Karpas-422 (cell line): ENCODE measurements at places on chromosomes 16 and 17. TPM values are rescaled to one million over a fixed set of nuclear protein-coding genes. Genes with fewer than 3 reads are reported as not detected.

Gene MT3
- total RNA-seq: not detected in 2 replicates

Gene C1QTNF1
- not detected in 2 replicates for total RNA-seq

Gene HSF5
- total RNA-seq: 0.11 and 0.82 TPM in 2 replicates

Gene SMIM36
- total RNA-seq: not detected in 2 replicates

Gene NFATC2IP
- 58.2 and 64.0 TPM in 2 replicates for total RNA-seq

Gene MPV17L
- not detected in 2 replicates for total RNA-seq

Gene STX1B
- 0.07 and 0.11 TPM in 2 replicates for total RNA-seq

Gene SUMO2
- total RNA-seq: 136 and 177 TPM in 2 replicates

Gene KRT33A
- not detected in 2 replicates for total RNA-seq

Gene CSH2
- total RNA-seq: not detected in 2 replicates

Gene B9D1
- total RNA-seq: 22.1 and 29.1 TPM in 2 replicates

Gene NXPH3
- not detected in 2 replicates for total RNA-seq

DNA sequence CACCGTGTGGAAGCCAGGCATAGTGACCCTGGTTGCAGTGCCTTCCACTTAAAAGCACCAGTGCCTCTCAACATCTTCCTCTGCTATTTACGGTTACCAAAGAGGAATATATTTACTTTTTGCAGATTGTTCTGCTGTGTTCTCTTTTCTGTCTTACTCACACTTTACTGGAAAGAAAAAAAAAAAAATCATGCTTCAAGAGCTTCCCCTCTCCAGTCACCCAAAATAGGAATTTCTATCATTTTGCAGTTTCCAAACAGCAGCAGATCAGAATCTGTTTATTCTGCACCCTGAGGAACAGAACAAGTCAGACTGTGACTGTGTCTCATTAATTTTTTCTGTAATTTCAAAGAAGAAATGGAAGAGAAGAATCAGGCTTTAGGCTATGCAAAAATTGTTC is 96.1 kb downstream of the KCNJ2 start:
- DNase-seq: no peak

DNA sequence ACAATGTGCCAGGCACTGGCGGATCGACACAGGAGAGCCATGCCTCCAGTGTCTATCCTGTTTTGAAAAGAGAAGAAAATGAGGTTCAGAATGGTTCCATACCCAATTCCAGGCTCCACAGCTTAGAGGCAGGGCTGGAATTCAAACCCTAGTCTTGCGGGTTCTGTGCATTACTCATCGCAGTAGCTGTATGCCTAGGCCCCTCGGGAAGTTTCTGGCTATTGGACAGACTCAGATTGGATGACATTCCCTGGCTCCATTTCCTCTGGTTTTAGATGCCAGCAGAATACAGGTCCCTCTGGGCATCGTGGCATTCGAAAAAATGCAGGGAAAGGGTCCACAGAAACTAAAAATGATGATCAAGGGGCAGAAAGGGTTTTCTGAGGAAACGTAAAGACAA is 184.7 kb downstream of the COPRS start:
- no peak for DNase-seq

DNA sequence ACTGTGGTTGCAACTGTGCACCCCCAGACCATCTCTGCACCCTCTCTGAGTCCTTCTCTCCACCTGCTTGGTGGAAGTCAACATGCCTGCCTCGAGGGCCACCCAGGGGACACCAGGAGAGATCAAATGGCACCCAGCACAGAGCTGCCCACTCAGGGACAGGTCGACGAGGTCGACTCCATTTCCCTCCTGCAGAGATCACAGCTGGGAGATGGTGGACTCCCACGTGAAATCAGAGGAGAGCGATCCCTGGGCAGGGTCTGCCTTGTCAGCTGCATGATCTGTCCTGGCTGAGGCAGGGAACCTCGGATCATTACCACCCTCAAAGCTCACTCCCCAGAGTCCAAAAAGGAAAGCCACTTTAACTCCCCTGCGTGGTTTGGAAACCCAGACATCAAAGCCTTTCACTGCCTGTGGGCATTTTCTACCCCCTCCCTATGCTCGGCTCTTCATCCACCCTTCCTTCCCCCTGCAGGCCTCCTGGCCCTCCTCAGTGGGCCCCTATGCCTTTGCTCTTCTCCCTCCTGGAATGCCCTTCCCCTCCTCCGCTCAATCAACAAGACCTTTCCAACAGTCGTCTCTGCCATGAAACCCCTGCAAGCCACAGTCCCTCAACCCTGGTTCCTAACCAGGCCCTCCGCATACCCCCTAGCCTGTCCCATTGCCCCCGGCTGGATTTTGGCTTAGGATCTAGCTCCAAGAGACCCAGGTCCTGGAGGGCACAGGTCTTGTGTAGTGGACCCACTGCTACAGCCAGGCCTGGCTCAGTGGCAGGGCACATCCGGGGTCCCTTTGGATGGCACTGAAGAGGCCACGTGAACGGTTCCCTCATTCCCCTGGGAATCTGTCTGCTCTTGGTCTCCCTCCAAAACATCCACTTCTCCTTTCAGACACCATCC is 103.8 kb upstream of the RPL38 start:
- no peak for DNase-seq

DNA sequence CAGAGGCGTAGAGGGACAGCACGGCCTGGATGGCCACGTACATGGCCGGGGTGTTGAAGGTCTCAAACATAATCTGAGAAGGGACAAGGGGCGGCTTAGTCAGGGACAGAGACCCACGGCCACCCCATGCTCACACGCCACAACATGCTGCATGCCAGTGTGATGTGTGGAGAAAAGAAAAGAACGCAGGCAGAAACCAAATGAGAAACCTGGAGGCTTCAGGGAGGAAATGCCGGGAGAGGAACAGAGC is 1.1 kb downstream of the ACTG1 start:
- peak; percentile 66 for DNase-seq

- DNase-seq: no peak
Observed at GRCh38 chr16:51540259-51540658, 389.2 kb upstream of the SALL1 start.

DNA sequence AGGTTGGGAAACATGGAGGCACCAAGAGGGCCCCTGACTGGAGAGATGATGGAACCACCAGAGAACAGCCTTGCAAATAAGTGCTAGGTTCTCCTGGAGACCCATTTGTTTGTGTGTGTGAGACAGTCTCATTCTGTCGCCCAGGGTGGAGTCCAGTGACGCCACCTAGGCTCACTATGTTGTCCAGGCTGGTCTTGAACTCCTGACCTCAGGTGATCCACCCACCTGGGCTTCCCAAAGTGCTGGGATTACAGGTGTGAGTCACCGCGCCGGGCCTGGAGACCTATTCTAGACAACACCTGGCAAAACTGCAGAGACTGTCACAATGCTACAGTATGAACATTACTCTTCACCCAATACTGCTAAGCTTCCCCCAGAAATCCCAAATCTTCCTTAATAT is 1.5 kb downstream of the NPLOC4 start:
- no peak for DNase-seq

DNA sequence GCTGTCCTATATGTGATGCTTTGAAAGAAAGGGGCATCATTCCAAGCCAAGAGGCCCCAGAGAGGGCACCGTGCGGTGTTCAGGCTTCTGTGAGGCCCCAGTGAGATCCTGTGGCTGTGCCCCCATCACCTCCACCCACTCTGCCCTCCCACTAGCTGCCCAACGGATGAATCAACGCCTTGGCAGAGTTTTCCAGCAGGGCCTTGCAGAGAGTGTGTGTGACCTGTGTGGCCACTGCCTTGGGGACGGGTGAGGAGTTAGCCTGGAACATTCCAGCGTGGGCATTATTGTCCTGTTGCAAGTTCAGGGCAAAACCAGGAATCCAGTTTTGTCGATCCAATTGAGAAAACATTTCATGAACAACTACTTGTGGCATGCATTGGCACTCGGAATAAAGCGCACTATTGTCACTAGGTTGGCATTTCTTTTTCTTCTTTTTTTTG is 53.7 kb downstream of the SF3B3 start:
- peak; percentile 45 for DNase-seq

GRCh38 chr17:43342589-43342890 is 56.3 kb upstream of the ARL4D start:
- DNase-seq: no peak

DNA sequence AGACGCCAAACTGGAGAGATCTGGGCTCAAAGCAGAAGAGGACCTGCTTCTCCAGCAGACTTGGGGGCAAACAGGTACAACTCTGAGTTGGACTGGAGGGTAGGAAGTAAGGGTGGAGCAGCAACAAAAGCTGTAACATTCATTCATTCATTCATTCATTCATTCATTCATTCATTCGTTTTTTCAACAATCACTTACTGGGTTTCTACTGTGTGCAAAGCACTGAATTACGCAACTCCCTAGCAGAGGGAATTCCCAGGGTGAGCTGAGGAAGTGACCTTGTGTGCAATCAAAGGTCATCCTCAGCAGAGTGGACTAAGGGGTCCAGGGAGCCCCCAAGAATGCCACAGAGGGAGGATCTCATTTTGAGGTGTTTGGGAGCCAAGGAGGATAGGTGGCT is 231.1 kb upstream of the SDK2 start:
- no peak for DNase-seq

DNA sequence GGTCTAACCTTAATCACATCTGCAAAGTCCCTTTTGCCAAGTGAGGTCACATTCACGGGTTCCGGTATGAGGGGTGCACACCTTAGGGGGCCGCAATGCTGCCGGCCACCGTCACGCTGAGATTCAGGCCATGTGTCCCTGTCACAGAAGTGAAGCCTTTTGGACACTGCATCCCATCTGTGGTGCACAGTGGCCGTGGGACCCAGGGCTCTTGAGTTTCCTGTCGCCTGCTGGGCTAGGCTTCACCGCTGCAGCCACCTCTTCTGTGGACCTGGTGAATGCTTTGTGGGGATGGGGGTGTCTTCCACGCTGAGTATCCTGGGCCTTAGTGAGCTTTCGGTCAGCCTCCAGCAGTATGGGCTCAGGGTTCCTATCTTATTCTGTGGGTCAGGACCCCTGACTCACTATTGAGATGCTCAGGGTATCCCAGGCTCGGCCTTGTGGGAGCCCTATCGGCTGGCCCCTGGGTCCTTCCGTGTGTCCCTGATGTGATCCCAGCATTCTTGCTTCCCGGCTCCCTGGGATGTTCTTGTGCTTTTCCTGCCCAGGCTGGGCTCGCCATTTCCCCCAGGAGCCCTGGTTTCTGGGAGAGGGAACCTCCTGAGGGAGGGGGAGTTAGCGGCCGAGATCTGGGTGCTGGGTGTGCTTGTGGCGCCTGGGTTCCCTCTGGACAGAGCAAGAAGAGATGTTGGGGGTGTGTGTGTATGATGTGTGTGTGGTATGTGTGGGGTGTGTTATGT is 4.9 kb upstream of the SLC38A10 start:
- DNase-seq: no peak

DNA sequence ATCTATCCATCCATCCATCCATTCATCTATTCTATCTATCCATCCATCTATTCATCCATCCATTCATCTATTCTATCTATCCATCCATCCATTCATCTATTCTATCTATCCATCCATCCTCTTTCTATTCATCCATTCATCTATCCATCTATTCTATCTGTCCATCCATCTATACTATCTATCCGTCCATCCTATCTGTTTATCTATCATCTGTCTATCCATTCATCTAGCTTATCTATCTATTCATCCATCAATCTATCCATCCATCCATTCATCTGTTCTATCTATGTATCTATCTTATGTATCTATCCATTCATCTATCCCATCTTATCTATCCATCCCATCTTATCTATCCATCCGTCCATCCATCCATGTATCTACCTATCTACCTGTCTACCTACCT is 8.8 kb downstream of the RNF213 start:
- no peak for DNase-seq

- DNase-seq: peak; percentile 78
Observed at GRCh38 chr16:49441366-49441780, 67.8 kb downstream of the C16orf78 start.

DNA sequence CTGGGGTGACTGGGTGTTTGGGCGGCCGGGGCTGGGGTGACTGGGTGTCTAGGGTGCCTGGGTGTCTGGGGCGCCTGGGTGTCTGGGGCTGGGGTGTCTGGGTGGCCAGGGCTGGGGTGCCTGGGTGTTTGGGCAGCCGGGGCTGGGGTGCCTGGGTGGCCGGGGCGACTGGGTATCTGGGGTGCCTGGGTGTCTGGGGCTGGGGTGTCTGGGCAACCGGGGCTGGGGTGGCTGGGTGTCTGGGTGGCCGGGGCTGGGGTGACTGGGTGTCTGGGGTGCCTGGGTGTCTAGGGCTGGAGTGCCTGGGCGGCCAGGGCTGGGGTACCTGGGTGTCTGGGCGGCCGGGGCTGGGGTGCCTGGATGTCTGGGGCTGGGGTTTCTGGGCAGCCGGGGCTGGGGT is 13.4 kb upstream of the APRT start:
- no peak for DNase-seq

DNA sequence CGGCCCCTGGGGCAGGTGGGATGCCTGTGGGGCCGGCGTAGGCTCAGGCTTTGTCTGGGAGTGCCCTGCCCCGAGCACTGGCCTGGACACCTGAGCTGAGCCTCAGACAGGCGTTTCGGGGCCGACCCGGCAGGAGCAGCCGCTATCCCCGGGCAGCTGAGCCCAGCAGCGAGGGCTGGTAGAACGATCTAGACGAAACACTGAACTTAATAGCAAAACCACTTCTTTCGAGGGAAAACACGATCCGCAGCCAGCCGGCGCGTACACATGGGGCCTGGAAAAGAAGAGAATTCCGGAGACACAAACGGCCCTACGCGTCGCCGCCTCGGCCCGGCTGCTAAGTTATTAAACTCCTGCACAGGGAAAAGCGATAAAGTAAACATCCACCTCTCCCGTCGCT is 22.0 kb upstream of the SSTR5 start:
- no peak for DNase-seq

DNA sequence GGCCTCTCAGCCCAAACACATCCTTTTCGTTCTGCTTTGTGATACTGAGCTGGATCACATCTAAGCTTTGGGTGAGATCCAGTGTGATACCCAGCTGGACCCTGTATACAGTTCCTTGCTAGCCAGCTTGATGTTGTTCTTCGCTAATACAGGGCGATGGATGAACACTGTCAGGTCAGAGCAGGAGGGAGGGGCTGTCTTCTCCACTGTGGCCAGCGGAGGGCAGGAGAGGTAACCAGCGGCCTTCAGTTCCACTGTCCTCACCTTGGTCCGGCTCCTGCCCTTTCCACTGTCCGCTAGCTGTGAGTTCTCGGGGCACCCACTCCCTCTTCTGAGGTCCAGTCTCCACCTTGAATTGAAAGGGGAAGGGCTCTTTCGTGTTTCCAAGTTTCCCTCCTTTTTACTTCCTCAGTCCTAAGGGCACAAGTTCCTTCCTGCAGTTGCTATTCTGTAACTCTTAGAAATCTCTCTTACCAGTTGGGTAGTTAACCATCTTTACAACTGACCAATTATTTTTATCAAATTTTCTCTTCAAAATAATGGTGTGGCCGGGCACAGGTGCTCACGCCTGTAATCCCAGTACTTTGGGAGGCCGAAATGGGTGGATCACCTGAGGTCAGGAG is 3.0 kb upstream of the ZNF213 start:
- DNase-seq: peak; percentile 75
